ENCODE measurements at places on chromosomes 12 and 14.

- DNase-seq, result peak; percentile 33
These were observed at the start of gene SLC8B1 for GRCh38 chr12:113334786-113335539. Gene SLC8B1 (minus strand): TSS chr12:113335109. CDS start chr12:113332878, 2,231 bp downstream.

- DNase-seq, result no peak
These were observed 169.1 kb downstream of the SLC5A8 start for GRCh38 chr12:101040936-101041335.

- peak; percentile 84 for DNase-seq
These were observed 84.0 kb downstream of the SYNE3 start for GRCh38 chr14:95432144-95433093.

- DNase-seq, result no peak
These were observed 5.2 kb downstream of the RNASE7 start for GRCh38 chr14:21047378-21047781.

- DNase-seq, result no peak
These were observed 60.9 kb upstream of the FUT8 start for GRCh38 chr14:65351493-65352194.

- no peak for DNase-seq
These were observed 45.7 kb upstream of the TBX5 start for GRCh38 chr12:114451657-114452056.

DNA sequence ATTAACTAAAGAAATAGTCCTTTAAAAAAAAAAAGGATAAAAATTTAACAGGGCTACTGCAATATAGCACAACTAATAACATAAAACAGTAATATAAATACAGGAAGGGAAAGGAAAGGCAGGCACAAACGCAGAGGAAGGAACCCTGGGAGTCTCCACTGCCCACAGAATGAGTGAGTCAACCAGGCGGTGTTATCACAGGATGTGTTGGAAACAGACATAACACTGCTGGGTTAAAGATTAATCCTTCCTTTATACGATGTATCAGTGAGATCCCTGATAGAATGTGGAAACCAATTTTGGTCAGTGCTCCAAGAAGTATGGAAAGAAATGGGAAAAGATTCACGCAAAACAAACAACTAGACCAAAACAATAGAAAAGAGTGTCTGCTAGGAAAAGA lies 47.9 kb downstream of the FGD6 start:
- DNase-seq, result no peak

DNA sequence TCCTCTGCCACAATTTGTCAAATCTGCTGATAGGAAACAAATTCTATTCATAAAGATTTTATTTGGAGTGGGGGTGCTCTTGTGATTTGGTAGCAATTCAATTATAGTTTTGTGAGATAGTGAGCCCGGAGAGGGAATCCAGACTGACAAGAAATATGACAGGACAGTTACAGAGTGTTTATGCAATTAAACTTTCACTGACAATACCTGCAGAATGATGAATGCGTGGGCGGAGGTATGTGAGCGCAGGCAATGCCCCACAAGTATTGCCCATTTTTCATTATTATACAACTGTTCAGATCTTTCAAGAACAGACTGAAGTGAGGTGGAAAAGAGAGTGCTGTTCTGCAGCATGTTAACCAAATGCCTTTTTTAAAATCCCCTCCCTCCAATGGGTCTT lies 259.0 kb downstream of the EGLN3 start:
- DNase-seq, result no peak

- no peak for DNase-seq
These were observed 33.4 kb downstream of the LRTM2 start for GRCh38 chr12:1853716-1854115.

- DNase-seq, result peak; percentile 80
These were observed 106.3 kb downstream of the PTCSC3 start for GRCh38 chr14:36070031-36070719.

Measured in NCI-H524 (cell line).